Fibroblast of the conjunctiva (primary cell): ENCODE measurements at places on chromosomes 6 and 20.

GRCh38 chr6:38697846-38698245 is 5.1 kb downstream of the GLO1 start:
- DNase-seq: no peak

DNA sequence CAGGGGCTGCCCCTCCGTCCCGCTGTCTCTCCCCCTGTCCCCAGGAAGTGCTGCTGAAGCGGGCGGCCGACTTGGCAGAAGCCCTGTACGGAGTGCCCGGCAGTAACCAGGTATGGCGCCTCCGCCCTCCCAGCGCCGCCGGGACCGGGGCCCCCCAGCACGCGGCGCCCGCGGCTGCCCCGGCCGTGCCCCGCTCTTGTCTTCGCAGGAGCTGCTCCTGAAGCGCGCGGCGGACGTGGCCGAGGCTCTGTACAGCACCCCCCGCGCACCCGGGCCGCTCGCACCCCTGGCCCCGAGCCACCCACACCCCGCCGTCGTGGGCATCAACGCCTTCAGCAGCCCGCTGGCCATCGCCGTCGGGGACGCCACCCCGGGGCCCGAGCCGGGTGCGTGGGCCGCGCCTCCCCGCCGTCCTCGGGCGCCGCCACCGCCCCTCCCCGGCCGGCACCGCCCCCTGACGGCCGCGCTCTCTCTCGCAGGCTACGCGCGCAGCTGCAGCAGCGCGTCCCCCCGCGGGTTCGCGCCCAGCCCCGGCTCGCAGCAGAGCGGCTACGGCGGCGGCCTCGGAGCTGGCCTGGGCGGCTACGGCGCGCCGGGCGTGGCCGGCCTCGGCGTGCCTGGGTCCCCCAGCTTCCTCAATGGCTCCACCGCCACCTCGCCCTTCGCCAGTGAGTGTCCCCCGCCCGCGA is 48.4 kb downstream of the CPXM1 start:
- no peak for DNase-seq

GRCh38 chr20:54535746-54536145 is 60.4 kb downstream of the DOK5 start:
- DNase-seq: no peak

DNA sequence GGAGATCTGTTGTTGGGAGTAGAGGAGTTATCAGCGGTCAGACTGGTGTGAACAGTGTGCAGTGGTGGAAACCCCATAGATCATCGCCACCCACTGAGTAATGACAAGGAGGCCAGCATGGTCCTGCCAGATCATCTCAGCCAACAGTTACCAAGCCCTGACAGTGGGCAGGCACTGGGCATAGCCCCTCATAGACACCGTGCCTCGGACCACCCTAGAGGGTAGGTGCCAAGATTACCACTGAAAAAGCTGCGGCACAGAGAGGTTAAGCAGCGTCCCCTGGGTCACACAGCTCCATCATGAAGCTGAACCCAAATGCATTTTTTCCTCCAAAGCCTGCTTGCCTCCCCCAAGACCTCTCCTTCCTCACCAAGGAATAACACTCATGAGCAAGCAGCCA is 21.5 kb upstream of the BMP7 start:
- no peak for DNase-seq

- DNase-seq: no peak
Observed at GRCh38 chr6:98957450-98957849, 9.7 kb upstream of the FBXL4 start.

- DNase-seq: no peak
Observed at GRCh38 chr6:46651006-46651405, 1.6 kb downstream of the CYP39A1 start.

DNA sequence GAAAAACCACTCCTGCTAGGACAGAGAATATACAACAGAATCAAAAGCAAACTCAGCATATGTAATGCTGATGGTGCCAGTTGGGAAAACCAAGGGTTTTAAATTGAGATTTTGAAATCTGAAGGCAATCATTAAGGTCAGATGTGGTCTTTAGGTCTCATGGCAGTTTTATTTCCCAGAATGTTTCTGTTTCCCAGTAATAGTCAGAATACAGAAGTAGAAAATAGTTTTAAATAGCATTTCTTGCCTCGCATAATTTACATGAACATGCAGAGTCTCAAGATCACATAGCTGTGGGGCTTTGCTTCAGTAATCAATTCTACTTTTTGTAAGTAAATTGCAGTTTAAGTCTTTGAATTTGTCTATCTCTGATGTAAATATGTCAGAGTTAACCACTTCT is 58.1 kb downstream of the RNF144B start:
- DNase-seq: no peak

- no peak for DNase-seq
Observed at GRCh38 chr20:35796571-35796970, 24.8 kb downstream of the PHF20 start.

DNA sequence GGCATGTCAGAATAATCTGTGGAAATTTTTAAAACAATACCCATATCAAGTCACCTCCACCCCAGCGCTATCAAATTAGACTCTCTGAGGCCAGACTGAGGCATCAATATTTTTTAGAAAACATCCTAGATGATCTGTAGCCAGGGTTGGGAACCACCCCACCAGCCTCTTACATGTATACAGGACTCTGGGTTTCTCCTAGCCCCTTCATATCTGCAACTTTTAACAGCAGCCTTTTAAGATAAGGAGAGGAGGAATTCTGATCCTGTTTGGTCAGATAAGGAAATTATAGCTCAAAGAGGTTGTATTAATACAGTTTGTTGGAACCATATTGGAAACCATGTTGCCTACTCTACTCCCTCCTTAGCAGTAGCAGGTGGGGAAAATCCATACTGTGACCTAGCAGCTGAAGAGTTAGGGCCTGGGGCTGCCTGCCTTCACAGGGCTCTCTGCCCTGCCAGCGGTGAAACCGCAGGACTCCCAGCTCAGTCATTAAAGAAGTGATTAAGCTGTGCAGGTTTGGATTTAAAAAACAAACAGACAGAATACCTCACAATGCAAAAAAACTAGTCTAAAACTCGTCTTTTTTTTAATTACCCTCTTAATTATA is 30.0 kb downstream of the BRPF3 start:
- no peak for DNase-seq

DNA sequence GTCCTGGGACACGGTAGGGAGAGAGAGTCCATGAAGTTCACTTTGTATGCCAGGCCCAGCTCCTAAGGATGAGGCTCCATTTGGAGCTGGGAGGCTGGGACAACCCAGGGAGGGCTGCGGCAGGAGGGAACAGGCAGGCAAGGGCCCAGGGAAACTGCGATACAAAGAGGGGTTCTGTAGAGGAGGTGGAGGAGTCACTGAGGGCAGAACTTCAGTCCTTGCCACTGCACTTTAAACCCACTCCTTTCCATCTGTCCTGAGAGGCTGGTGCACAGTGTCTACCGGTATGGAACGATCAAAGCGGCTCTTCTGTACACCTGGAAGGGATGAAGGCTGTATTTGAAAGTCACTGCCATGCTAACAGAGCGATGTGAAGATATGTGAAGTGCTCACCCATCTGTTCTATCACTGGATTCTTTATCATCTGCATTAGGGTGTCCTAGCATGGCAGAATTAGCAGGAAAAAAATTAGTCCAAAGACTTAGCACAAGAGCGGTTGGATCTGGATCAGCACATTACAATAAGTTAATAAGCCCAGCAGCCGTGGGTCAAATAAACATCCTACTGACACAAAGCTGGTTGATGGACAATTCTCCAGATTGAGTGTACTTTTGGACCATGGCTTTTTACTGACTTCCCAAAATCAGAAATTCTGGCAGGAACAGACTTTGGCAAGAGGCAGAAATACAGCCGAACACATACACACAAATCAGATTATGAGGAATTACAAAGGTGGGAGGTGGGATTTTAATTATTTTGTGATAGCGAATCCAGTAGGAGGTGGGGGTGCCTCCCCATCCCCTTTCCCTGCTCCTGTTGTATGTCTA is 20.9 kb upstream of the ZFAND3 start:
- DNase-seq: no peak

DNA sequence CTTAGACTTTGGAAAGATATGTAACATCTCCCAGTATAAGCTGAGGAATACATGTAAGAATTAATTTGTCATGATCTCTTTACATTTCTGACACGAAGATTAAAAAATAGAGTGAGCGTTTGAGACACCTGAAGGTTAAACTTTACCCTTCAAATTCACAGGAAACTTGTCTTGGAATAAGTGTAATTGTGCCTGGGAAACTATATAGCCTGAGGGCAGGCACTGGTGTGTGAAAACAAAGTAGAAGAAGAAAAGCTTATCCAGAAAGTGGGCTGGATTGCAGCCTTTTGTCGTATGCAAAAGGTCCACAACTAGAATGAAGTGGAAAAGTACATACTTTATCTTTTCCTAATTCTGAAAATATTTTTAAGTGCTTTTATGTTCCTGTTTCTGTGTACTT is 275.7 kb upstream of the TCF21 start:
- no peak for DNase-seq

DNA sequence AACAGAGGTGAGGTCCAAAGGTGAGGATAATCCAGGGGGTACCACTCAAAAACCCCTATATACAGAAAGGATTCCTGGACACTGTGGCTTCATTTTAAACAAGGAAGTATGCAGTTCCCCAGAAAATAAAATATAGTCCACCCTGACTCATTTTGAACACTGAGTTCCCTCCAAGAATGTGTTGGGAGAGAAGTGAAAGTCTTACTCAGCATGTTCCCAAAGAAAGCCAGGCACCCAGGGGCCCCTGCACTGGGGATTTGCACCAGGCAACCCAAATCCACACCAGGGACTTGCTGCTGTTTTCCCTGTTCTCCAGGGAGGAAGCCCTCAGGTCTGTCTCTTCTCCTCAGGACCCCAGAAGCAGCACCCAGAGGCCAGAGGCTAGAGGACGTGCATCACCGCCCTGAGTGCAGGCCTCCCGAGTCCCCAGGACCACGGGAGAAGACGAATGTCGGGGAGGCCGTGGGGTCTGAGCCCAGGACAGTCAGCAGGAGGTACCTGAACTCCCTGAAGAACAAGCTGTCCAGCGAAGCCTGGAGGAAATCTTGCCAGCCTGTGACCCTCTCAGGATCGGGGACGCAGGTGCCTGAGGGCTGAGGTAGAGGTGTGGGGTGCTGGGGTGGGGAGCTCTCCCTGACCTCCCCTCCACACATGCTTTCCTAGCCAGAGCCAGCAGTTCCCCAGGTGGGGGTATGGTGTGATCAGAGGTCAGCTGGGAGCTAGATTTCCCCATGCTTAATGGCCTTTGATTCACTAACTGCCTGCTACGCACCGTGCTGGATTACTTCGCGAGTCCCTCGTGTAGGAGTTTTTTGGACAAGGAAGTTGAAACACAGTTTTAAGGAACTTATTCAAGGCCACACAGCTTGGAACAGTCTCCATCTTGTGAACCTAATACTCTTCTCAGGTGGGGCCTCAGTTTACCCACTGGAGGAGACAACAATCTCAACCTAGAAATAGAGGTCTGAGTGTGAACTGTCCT is 3.3 kb downstream of the FGD2 start:
- DNase-seq: no peak

DNA sequence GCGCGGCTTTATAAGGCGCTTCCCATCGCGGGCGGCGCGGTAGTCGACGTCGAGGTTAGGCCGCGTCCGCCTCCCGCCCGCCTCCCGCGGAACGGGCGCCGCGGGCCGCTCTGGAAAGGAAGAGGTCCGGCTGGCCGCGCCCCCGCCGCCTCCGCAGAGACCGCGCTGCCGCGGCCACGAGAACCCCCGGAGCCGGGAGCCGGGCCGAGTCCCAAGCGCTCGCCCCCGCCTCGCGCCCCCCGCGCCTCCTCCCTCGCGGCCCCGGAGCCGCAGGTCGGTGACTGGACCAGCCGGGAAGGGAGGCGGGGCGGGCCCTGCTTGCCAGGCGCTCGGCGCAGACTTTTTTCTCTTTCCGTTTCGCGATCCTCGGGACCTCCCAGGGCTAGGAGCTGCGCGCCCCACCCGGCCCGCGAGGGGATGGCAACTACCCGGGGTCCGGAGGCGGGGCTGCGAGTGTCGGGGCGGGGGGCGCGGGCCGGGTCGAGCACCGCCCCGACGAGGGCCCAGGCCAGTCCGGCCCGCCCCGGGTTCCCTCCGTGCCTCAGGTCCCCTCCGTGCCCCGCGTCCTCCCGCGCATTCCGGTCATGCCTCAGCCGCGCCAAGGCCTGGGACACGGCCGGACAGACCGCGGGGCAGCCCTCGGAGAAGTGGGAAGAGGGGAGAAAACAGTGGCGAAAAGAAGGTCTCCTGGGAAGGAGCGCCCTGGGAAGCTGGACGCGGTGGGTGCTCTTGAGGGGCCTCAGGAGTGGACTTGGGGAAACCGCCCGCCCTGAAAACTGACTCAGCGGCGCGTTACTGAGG is 417 bp upstream of the PXDC1 start:
- peak; percentile 89 for DNase-seq

GRCh38 chr6:25056130-25056529 is 120.4 kb upstream of the RIPOR2 start:
- no peak for DNase-seq

DNA sequence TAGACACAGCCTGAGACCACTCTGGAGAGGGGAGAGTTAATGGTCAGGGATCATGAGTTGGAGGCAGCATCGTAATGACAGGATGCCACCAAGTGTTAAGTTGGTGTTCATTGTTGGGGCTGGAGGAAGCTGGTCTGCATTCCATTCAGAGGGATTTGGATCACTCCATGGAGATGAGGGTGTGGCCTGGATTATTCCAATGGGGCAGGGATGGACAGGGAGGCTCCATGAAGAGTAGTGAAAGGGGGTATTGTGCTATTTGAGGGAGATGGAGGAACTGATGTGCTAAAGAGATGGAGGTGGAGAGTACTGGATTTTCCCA is 1.1 kb downstream of the SAPCD1 start:
- DNase-seq: no peak

DNA sequence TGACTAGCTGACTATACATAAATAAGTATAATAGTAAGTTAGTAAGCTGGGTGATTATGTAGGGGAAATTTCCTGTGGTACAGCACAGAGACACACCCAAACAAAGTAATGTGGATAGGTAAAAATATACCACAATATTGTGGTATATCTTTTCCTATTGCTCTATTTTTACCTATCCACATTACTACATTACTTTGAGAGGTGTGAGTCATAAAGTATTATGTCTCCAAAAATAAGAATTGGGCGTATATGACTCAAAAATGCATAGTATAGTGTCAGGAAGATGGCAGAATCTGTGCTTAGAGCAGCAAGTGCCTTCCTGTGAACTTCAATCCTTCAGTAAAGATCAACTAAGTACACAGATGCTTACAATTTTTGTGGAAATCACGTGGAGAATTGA is 2.7 kb upstream of the SIRPG start:
- no peak for DNase-seq
